ENCODE measurements at places on chromosomes 12 and 14. TPM values are rescaled to one million over a fixed set of nuclear protein-coding genes. Genes with fewer than 3 reads are reported as not detected.

GRCh38 chr12:62640910-62641448 is 174.4 kb downstream of the MON2 start:
- peak; percentile 98 for ATAC-seq

- ATAC-seq: peak; percentile 96
Observed at GRCh38 chr12:27179400-27180214, 64.5 kb upstream of the STK38L start.

- ATAC-seq: no peak
Observed at GRCh38 chr12:21939435-21939834, 1.8 kb downstream of the ABCC9 start.

GRCh38 chr14:50775357-50775756 is 55.6 kb downstream of the NIN start:
- no peak for ATAC-seq

DNA sequence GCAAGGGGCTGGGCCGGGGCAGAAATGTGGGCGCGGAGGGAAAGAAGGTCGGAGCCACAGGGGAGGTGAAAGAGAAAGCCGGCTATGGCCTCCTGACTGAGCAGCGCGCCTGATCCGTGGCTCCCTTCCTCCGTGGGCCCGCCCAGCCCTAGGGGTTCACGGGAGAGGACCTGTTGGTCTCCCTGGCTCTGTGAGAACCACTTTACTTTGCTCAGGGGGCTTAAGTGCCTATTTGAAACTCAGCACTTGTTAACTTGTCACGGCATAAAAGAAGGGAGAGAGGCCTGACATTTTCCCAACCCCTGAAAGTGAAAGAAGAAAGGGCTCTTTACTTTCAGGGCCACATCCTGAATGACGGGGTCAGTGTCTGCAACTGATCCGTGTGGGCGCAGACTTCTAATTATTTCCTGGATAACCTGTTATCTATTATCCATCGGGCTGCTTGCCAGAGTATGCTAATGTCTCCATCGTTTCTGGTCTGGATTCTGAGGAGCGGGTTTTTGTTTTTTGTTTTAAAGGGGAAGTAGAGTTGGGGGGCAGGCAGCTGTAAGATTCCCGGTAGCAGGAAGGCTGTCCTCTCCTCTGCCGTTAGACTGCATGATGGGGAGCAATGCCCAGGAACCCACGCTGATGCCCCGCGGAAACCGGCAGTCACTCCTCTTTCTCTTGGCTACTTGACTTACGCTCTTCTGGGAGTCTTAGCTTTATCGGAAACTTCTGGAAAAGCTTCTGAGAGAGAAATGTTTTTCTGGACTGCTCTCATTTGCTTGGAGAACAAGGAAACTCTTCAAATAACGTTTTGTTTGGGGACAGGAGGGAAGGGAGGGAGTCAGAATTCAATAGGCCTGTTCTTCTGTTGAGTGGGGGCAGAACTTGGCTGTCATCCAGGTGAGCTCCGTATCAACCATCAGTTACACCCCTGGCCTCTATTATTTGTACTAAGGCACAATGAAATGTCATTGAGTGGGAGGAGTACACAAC is 127.7 kb upstream of the MAX start:
- ATAC-seq: peak; percentile 59

DNA sequence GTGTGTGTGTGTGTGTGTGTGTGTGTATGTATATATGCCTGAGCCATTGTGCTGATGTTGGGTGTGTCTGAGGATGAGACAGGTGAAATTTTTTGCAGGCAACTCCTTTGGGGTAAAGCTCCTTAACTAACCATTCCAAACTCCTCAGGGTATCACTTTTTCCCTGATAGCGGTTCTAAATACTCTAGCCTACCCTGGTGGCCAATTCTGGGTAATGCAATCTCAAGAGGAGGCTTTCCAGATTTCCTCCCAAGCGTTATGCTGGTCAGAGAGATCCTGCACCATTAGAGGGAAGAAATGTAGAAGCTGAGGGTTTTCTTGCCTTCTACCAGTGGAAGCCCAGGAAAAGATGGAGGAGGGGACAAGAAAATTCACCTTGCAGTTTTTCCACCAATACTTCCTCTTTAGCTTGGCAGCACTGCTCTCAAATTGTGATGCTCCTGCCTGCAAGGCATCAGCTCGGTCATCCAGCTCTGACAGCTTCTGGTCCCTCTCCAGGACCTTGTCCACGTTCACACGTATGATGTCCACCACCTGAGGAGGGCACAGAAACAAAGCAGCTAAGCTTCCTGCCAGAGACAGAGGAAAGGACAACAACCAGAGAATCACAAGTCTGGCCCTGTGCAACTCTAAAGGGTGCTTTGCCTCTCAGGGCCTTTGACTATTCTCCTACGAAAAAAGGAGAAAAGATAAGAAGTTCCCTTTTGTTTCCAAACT is 4.9 kb downstream of the VAMP1 start:
- no peak for ATAC-seq

DNA sequence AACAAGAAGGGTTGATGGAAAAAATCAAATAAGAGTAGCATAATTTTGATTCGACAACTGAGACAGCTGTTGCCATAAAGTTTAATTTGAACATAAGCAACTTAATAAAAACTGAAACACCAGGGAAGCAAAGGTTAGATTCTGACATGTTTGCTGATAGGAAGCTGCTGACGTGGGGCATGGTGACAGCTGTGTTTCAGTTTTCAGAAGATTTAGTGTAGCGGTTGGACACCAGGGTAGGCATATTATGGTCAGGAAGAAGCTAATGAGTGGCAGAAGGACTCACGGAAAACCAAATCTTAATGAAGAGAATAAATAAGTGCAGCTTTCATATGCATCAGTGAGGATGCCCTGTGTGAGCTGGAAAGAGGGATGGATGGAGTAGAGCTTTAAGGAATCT is 336.7 kb upstream of the RPL10L start:
- ATAC-seq: no peak

DNA sequence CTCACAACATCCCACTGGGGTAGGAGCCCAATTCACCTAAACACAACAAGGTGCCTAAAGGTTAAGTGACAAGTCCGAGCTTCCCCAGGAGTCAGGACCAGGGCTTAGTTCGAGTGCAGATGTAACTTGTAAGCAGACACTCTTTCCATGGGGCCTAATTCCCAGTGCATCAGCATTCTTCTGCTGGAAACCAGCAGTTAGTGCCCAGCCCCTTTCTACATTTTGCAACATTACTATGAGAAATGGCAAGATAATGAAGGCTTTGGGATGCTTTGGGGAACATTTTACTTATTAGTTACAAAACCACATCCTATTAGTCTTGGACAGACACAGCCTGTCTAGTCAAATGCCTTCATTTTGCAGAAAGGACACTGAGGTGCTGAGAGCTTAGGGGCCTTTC is 179.8 kb downstream of the CALM1 start:
- no peak for ATAC-seq

GRCh38 chr14:100899884-100900771 is 3.4 kb downstream of the RTL1 start:
- no peak for ATAC-seq

CCDC85C gene
- total RNA-seq: 2.8 TPM

HOXC6 gene
- total RNA-seq: not detected

All from activated T-helper 17 cell treated with anti-CD3 and anti-CD28 coated beads, Interleukin-2, amount 50 U/mL, for 72 hours (primary cell).